Thoracic aorta (tissue), 2 donors: ENCODE measurements at places on chromosomes 3 and 15.

GRCh38 chr15:45729141-45729540 is 94.3 kb downstream of the SQOR start:
- no peak for DNase-seq
- no peaks in the 10 kb centered on the region for H3K27me3 ChIP-seq
- H3K4me3 ChIP-seq = no peak overlapping the region
- H3K4me1 ChIP-seq = peaks cover 4% of the 10 kb centered on the region

DNA sequence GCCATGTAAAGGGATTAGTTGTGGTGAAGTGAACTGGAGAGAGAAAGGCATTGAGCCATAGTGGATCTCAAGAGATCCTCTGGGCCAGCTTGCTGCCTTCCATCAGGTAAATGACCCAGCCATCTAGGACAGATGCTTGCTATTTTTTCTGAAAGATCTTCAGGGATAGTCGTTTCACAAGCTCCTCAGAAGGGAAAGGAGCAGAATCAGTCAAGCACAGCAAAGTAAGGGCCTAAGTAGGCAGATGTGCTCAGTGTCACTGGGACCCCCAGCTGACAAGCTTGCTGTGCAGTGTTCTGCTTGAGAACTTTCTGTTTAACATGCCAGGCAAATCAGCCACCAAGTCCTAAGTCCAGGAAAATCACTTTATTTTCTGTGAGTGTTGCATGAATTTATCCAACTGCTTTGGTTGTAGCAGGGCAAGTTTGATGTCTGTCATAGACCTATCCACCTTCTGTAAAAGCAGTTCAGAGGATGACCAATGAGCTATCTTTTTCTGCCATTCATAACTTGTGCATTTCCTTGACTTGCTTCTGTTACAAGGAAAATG is 319.8 kb downstream of the IL5RA start:
- no peak for DNase-seq
- no peaks in the 10 kb centered on the region for H3K4me1 ChIP-seq
- H3K27me3 ChIP-seq = no peaks in the 10 kb centered on the region
- H3K4me3 ChIP-seq = no peak overlapping the region
- H3K27ac ChIP-seq = no peak overlapping the region
- no peaks in the 10 kb centered on the region for H3K36me3 ChIP-seq

- H3K4me1 ChIP-seq = no peaks in the 10 kb centered on the region
- H3K27ac ChIP-seq = no peak overlapping the region
- H3K27me3 ChIP-seq = no peaks in the 10 kb centered on the region
- no peak overlapping the region for H3K4me3 ChIP-seq
- H3K36me3 ChIP-seq = no peaks in the 10 kb centered on the region
Measured at GRCh38 chr15:23954931-23955330, 267.8 kb upstream of the NDN start.

GRCh38 chr3:154062513-154062912 is 58.7 kb upstream of the ARHGEF26 start:
- H3K4me1 ChIP-seq = peaks cover 8% of the 10 kb centered on the region
- DNase-seq = no peak
- no peaks in the 10 kb centered on the region for H3K36me3 ChIP-seq
- H3K4me3 ChIP-seq = no peak overlapping the region
- no peaks in the 10 kb centered on the region for H3K27me3 ChIP-seq

GRCh38 chr3:115617591-115617990 is 5.7 kb upstream of the GAP43 start:
- DNase-seq = no peak
- H3K36me3 ChIP-seq = no peaks in the 10 kb centered on the region
- no peak overlapping the region for H3K4me3 ChIP-seq
- no peaks in the 10 kb centered on the region for H3K4me1 ChIP-seq

GRCh38 chr3:37272741-37273140 is 98.4 kb upstream of the LRRFIP2 start:
- peaks cover 6% of the 10 kb centered on the region for H3K36me3 ChIP-seq

- H3K4me1 ChIP-seq = peaks cover 30% of the 10 kb centered on the region
- H3K36me3 ChIP-seq = no peaks in the 10 kb centered on the region
- no peak for DNase-seq
- H3K4me3 ChIP-seq = peak overlapping the region; percentile 85
- H3K27ac ChIP-seq = peak overlapping the region; percentile 55
- no peaks in the 10 kb centered on the region for H3K27me3 ChIP-seq
Measured at GRCh38 chr15:78265137-78265460, 737 bp downstream of the DNAJA4 start.

- H3K4me3 ChIP-seq = no peak overlapping the region
- H3K27ac ChIP-seq = no peak overlapping the region
- H3K36me3 ChIP-seq = no peaks in the 10 kb centered on the region
- peaks cover 8% of the 10 kb centered on the region for H3K4me1 ChIP-seq
- H3K27me3 ChIP-seq = no peaks in the 10 kb centered on the region
Measured at GRCh38 chr15:56869573-56869972, 48.9 kb upstream of the TCF12 start.

- peaks cover 10% of the 10 kb centered on the region for H3K4me1 ChIP-seq
- no peaks in the 10 kb centered on the region for H3K36me3 ChIP-seq
- DNase-seq = no peak
- H3K27me3 ChIP-seq = no peaks in the 10 kb centered on the region
- H3K27ac ChIP-seq = no peak overlapping the region
Measured at GRCh38 chr3:72384602-72385001, 463.6 kb downstream of the SHQ1 start.

DNA sequence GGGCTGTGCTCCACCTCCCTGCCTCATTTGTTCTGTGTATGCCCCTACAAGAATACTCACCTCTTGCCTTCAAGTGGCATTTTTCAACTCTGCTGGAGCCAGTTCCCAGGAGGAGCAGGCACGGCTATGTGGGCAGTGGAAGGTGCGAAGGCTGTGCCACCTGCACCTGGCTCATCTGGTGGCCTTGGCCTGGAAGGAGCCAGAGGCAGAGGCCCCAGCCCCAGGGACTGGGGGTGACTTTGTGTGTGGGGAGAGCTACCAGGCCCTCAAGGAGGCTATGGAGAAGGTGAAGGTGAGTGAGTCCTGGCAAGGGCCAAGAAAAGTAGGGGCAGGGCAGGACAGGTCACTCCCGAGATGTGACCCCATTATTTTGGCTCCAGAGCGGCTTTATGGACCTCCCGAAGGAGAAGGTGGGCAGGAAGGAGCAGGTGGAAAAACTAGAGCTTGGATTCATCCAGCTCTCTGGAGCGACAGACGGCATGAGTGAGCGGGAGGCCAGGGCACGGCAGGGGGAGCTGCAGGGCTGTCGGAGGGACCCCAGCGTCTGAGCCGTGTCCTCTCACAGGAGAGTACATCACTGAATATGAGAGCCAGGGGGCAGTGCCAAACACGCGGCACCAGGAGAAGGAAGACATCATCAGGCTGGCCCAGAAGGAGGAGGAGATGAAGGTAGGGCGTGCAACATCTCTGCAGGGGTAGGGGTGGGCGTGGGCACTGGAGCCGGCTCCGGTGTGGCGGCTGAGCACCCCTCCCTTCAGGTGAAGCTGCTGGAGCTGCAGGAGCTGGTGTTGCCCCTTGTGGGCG is 57.3 kb upstream of the UBE2Q2 start:
- H3K4me1 ChIP-seq = no peaks in the 10 kb centered on the region
- no peaks in the 10 kb centered on the region for H3K36me3 ChIP-seq
- H3K4me3 ChIP-seq = no peak overlapping the region
- H3K27me3 ChIP-seq = no peaks in the 10 kb centered on the region
- no peak for DNase-seq

DNA sequence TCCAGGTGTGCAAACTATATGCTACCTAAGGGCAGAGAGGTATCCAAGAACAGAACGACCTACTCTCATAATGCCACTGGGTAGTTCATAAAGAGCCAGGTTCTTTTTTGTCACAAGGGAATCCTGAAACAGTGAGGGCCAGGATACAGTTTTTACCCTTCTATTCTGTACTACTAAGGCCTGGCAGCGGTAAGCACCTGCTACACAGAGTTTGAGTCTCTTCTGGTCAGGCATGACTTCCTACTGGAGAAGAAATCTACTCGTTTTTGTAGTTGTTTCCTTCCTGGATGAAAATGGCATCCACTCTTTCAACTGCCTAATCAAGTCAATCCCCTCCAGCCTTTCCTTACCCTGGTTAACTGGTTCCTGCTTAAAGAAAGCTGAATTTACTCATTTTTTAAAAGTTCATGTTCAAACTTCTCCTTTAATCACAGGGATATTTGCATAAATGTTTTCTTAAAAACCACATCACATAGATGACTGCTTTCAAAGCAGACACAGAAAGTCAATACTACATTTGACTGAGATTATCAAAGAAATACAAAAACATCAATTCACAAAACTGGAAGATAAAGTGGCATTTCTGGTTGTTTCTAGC is 40.0 kb downstream of the MAP4 start:
- peaks cover 3% of the 10 kb centered on the region for H3K36me3 ChIP-seq
- no peak overlapping the region for H3K4me3 ChIP-seq
- no peaks in the 10 kb centered on the region for H3K27me3 ChIP-seq
- no peak overlapping the region for H3K27ac ChIP-seq
- no peak for DNase-seq

DNA sequence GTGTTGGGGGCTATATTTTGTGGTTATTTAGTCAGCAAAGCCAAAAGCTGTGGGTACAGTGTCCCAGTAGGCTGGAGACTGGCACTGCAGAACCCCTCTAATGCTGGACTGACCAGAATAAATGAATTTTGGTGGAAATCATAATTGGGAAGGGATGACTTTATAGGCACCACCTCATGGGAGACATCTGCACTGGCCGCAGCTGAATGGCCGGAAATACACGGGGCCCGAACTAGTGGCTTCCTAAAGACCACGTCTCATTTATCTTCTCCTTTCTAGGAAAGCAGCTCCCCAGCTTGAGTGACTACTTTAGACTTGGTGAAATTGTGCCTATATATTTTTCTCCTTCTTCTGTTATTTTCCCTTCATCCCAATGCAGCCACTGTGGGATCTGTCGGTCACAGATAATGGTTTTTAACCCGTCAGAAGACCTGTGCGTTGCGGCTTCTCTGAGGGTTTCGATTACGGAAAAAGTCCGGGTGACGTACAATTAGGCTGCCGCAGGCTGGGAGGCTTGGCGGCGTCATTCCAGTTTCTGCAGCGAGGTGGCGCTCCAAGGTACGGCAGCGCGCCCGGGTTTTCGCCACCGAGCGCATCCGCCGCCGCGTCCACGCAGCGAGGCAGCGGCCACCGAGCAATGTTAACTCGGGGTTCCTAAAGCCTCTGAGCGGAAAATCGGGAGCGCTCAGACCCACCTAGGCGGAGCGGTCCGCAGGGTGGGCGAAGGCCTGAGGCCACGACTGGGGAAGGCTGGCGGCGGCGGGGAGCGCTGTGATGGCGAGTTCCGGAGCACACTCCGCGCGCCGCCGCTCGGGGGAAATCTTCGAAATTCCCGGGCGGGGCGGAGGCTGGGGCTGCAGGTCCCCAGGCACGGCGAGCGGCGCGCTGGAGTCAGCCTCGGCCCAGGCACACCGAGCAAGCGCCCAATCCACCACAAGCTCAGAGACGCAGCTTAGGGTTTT is 26.3 kb downstream of the NR2F2 start:
- H3K4me3 ChIP-seq = peak overlapping the region; percentile 81

DNA sequence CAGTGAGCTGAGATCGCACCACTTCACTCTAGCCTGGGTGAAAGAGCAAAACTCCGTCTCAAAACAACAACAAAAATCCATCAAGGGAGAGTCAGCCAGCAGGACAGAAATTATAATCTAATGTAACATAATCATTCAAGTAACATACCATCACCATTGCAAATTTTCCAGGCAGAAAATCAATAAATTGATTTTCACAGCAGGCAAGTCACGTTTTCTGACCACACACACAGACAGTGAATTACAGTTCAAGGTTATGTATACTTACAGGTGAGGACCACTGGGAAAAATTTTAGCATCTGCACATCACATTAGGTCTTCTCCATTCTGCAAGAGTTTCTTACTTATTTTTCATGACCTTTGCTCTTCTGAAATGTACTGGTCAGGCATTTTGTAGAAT is 29.9 kb upstream of the NPAP1 start:
- no peaks in the 10 kb centered on the region for H3K36me3 ChIP-seq
- no peak overlapping the region for H3K4me3 ChIP-seq
- H3K27me3 ChIP-seq = no peaks in the 10 kb centered on the region
- no peak for DNase-seq
- no peaks in the 10 kb centered on the region for H3K4me1 ChIP-seq
- H3K27ac ChIP-seq = no peak overlapping the region

GRCh38 chr3:195155570-195156241 is 115.3 kb downstream of the XXYLT1 start:
- H3K27ac ChIP-seq = no peak overlapping the region
- H3K27me3 ChIP-seq = no peaks in the 10 kb centered on the region
- DNase-seq = no peak
- H3K4me1 ChIP-seq = peaks cover 45% of the 10 kb centered on the region
- no peaks in the 10 kb centered on the region for H3K36me3 ChIP-seq

GRCh38 chr3:48215019-48215418 is 8.3 kb upstream of the CAMP start:
- no peak for DNase-seq
- H3K4me3 ChIP-seq = peak overlapping the region; percentile 42
- peaks cover 19% of the 10 kb centered on the region for H3K4me1 ChIP-seq
- no peak overlapping the region for H3K27ac ChIP-seq

GRCh38 chr3:126461450-126462070 is 14.1 kb downstream of the ZXDC start:
- H3K27ac ChIP-seq = no peak overlapping the region
- no peaks in the 10 kb centered on the region for H3K27me3 ChIP-seq
- peaks cover 82% of the 10 kb centered on the region for H3K36me3 ChIP-seq
- no peak overlapping the region for H3K4me3 ChIP-seq

DNA sequence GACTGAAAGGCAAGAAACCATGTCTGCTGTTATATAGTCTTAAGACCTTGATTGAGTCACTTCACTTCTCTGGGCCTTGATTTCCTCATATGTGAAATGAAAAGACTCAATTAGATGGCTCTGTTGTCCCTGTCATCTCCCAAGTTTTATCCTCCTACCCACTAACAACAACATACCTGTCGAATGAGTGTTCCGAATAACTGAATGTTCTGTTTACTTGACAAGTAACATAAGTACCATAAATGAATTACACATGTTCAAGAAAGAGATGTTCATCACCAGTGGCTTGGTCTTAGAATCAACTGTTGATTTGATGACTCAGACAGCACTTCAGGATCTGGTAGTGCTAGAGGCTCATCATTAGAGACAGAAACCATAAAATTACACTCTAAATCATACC is 311.7 kb downstream of the VPS13C start:
- no peak overlapping the region for H3K4me3 ChIP-seq
- no peaks in the 10 kb centered on the region for H3K4me1 ChIP-seq
- no peak for DNase-seq
- H3K36me3 ChIP-seq = no peaks in the 10 kb centered on the region
- no peak overlapping the region for H3K27ac ChIP-seq

DNA sequence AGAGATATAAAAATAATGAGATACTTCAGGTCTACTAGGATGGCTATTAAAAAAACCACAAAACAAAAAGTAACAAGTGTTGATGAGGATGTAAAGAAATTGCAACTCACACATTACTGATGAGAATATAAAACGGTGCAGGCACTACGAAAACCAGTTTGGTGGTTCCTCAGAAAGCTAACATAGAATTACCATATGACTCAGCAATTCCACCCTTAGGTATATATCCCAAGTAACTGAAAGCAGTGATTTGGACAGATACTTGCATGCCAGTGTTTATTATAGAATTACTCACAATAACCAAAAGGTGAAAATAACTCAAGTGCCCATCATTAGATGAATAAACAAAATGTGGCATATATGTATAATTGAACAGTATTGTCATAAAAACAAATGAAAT is 87.5 kb upstream of the MELTF start:
- no peak overlapping the region for H3K27ac ChIP-seq
- no peak for DNase-seq
- H3K4me3 ChIP-seq = no peak overlapping the region
